ENCODE measurements at places on chromosomes 7 and 10.
A peak's percentile ranks its signal among the peaks of the same experiment; 100 is the strongest.

DNA sequence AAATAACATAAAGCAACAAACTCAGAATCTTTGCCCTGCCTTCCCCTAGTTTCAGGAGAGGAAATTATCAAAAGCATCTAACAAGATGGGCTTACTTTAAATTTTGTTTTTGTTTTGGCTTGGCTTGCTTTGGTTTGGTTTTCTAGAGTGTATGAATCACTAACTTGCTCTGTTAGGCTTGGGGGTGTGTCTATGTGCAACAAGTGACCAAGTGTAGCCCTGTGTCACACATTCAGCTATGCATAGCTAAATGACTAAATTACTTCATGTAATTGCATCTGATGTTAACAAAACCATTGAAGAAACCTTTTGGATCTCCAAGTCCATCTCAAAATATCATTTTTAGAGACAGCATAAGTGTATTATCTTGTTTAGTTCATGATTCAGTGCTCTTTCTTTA is 251.0 kb downstream of the TFEC start:
- no peak for DNase-seq

DNA sequence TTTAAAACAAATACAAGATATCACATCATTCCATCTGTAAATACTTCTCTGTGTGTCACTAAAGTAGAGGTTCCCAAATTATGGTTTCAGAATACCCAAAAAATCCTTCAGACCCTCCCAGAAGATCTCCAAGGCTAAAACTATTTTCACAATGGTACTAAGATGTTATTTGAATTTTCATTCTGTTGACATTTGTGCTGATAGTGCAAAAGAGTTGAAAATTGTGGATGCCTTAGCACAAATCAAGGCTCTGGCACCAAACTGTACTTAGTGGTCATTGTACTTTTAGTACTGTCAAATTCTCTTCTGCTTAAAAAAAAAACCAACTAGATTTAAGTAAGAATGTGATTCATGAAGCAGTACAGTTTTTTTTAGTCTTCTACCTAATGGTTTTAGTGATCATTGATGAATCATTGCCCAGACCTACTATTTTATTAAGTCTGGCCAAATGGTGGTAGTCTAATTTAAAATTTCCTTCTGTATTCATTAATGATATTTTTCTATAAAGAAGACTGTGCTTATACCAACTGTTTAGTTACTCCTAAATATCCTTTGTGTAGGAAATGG is 50.5 kb downstream of the TPST1 start:
- DNase-seq = no peak

GRCh38 chr7:159061209-159061608 is 83.5 kb downstream of the VIPR2 start:
- DNase-seq = no peak

DNA sequence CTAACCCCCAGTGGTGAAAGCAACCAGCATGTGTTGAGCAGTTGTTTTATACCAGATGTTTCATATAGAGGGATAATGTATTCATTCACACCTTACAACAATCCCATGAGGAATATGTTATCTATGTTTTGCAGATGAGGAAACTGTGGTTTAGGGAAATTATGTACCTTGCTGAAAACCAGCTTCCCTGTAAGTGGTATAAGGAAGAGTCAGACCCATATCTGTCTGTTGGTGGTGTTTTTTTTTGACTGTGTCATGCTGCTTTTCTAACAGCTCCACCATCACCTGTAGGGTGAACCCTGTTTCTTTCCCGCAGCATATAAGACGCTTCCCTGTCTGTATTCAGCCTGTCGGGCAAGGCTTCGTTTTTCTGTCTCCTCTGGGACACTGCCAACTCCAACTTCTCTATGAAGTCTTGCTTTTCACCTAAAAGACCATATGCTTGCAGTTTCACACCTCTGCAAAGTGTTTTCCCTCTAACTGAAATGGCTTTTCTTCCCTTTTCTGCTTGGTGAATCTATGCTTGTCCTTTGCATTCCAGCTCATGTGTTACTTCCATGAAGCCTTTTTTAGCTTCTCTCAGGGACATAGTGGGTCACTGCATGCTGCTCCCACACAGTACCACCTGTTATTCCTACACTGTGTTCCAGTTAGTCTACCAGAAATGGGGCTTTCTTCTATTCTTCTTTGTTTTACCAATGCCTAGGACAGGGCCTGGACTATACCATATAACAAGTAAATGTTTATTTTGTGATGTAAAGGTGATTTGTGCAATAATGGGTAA is 92.8 kb downstream of the ST7 start:
- peak; percentile 14 for DNase-seq

DNA sequence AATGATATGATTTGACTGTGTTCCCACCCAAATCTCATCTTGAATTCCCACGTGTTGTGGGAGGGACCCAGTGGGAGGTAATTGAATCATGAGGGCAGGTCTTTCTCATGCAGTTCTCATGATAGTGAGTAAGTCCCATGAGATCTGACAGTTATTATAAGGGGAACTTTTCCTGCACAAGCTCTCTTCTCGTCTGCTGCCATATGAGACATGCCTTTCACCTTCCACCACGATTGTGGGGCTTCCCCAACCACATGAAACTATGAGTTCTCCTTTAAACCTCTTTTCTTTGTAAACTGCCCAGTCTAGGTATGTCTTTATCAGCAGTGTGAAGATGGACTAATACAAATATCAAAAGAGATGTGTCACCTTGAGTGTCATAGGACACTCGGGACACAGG is 502.7 kb upstream of the PODXL start:
- no peak for DNase-seq

- DNase-seq = no peak
Observed at GRCh38 chr7:19749658-19750057, 23.8 kb downstream of the TMEM196 start.

GRCh38 chr7:1560620-1561031 is 4.6 kb upstream of the TMEM184A start:
- no peak for DNase-seq

GRCh38 chr7:2019711-2020511 is 212.8 kb downstream of the MAD1L1 start:
- peak; percentile 71 for DNase-seq

Measured in HL-60 (cell line).